ENCODE measurements at places on chromosomes 11 and 22.

- no peak for DNase-seq
Measured at GRCh38 chr11:101945448-101945847, 29.1 kb upstream of the ANGPTL5 start.

DNA sequence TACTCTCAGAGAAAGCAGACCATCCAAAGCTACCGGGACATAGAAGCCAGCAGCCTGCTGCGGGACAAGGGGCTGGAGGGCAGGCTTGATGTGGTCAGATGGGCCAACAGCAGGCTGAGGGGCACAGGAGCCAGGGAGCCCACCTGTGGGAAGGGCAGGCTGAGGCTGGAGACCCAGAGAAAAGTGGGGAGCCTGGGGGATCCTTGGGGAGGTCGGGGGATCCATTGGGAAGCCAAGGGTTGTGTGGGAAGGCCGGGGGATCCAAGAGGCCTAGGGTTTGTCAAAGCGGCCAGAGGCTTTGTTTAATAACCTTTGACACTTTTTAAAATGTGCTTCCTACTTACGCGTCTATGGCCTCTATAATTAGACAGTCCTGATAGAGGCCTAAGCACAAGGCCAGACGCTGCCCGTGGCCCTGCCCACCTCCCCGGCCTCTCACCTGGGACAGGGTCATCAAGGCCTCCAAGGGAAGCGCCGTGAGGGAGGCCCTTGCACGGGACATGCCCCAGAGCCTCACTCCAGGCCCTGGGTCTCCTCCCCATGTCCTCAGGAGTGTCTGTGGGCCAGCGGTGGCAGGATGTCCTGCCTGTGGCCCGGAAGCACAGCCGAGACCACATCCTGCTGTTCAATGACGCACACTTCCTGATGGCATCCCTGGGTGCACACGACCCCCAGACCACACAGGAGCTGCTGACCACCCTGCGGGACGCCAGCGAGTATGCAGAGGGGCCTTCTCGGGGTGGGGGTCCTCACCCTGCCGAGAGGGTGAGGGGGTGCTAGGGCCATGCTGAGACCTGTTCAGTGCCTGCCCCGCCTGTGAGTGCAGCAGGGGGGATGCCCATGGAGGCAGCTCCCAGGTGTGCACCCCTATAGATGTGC is 8.6 kb upstream of the GTSE1 start:
- DNase-seq = no peak

DNA sequence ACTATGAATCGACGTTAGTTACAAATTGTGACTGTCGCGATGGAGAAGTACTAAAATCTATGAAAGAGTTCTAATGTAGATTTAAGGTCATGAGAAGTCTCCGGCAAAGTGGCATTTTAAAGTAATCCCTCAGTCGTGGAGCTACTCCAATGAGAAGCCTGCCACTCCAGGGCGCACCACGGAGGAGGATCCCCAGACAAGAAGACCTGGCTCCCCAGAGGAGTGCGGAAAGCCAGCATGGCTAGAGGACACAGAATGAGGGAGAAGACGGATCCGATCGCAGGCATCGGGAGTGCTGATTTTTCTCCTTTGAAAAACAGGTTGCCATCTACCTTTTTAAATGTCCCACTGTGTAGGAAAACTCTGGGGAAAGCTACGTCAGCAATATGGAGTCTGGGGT is 141.6 kb upstream of the TEAD1 start:
- DNase-seq = no peak

DNA sequence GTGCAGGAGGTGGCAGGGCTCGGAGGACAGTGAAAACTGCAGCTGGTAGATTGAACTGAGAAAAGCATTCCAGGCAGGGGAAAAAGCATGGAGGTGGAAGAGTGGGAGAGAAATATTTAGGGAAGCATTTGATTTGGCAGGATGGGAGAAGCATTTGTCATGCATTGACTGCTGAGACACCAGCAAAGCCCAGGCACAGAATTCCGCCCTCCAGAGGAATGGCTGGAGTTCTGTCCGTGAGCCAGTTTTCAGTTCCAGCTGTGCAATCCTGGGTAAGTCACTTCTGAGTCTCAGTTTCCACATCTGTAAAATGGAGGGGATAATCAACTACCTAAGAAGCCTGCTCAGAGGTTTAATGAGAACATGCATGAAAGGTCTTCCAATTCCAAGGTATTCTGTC is 4.3 kb upstream of the TSKU start:
- DNase-seq = no peak

DNA sequence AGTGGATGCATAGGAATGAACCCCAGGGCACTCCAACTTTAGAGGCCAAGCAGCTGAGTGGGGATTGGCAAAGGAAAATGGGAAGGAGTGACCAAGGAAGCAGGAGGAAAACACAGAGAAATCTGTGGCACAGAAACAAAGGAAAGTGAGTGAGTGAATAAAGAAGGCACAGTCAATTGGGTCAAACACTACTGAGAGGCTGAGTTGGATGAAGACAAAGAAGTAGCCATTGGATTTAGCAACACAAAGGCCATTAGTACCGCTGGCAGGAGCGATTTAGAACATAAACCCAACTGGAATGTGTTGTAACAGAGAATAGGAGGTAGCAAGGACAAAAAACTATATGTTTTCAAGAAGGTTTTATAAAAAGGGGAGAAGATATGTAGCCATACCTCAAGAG is 6.6 kb upstream of the NXPE1 start:
- no peak for DNase-seq

- no peak for DNase-seq
Measured at GRCh38 chr11:43983221-43983810, 40.9 kb downstream of the C11orf96 start.

Measured in stimulated activated CD4-positive, alpha-beta T cell treated with anti-CD3 and anti-CD28 coated beads, Interleukin-2, amount 100 ng/mL, for 4 hours (primary cell).